Stimulated activated CD4-positive, alpha-beta T cell treated with anti-CD3 and anti-CD28 coated beads, Interleukin-15, amount 100 ng/mL, for 1 hour (primary cell): ENCODE measurements at places on chromosomes 2 and 18.

DNA sequence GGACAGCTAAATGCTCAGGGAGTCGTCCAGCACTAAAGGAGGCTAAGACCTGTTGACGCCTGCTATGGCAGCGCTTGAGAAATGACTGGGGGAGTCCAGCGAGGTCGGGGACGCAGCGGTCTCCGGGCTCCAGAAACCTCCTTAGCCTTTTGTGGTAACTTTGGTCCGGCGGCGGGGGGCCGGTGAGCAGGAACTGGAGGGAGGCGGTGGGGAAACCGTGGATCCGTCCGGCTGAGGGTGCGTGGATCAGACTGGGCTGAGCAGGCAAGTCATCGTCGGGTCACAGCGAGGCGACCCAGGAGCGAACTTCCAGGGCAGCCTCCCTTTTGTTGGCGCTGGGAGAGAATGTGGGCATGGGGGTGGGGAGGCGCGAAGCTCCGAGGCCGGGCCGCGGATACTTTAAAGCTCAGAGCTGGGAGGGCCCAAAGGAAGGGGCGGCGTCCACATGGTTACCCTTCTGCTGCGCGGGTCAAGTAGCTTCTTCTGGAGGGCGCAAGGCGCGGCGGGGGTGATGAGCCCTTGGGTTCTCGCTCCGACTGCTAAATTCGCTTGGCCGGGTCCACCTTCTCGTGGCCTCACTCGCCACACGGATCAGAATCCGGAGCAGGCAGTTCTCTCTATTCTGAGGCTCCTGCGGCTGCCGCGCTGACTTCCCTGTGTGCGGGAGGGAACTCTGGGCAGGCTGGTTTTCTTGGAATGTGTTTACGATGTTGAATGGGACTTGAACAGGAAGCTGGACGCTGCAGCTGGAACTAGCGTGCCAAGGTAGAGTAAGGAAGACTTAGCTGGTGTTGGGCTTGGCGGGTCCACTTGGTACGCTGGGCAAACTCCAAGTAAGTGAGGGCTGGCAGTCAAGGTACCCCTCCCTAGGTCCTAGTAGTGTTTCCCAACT is 920 bp downstream of the GULP1 start:
- DNase-seq, result no peak

DNA sequence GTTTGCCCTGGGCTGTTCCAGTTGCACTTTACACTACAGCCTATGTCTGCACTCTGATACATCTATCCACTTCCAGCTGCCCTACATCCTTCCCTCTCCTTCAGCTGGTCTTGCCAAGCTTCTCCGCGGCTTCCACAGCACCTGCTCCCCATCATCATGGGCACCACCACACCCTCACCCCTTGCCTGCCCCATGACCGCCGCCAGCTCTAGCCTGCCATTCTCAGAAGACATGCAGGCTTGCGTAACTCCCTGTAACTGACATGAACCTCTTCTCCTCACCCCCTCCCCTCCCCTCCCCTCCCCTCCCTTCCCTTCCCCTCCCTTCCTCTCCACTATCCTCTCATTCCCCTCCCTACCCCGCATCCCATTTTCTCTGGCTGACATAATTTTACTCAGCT is 46.0 kb downstream of the PAX8 start:
- no peak for DNase-seq

- no peak for DNase-seq
Measured at GRCh38 chr2:70627211-70627898, 73.7 kb upstream of the TGFA start.

GRCh38 chr2:117700471-117700870 is 114.0 kb upstream of the DDX18 start:
- DNase-seq, result no peak

GRCh38 chr2:177574356-177574755 is 181.8 kb downstream of the AGPS start:
- no peak for DNase-seq

- DNase-seq, result no peak
Measured at GRCh38 chr18:59432803-59433597, 73.9 kb upstream of the LMAN1 start.

- DNase-seq, result no peak
Measured at GRCh38 chr2:12267042-12267441, 449.7 kb upstream of the TRIB2 start.

DNA sequence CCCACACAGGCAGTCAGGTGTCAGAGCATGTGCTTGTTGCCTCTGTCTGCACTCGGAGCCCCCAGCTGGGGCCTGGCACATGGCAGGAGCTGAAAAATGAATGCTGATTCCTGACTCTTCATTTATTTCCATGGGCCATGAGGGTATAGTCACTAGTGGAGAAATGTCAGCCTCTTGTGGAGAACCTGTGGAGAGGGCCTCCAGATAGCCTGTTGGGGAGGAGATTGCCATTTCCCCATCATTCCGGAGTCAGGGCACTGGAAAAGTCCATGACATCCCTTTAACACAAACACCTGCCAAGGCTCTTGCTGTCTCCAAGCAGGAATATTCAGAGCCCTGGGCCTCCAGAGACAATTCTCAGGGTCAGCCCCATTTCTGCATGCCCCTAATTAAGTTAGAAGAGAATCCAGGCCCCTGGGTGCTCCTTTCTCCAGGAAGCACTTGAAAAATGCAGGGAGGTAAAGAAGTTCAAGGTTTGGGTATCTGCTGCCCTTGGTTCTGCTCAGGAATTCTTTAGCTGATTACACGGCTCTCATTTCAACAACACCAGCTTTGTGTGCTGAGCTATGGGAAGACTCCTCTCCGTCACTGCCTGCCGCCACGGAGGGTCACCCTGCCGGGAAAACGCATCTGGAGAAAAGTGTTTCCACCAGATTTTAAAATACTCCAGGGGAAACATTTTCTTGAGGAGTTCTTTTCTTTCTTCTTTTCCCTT is 311.3 kb downstream of the MYCN start:
- DNase-seq, result no peak

GRCh38 chr2:2729246-2729645 is 398.2 kb upstream of the MYT1L start:
- DNase-seq, result no peak

GRCh38 chr2:157839162-157839801 is 36.8 kb downstream of the ACVR1 start:
- DNase-seq, result no peak

- no peak for DNase-seq
Measured at GRCh38 chr2:216426938-216427337, 14.7 kb downstream of the SMARCAL1 start.

DNA sequence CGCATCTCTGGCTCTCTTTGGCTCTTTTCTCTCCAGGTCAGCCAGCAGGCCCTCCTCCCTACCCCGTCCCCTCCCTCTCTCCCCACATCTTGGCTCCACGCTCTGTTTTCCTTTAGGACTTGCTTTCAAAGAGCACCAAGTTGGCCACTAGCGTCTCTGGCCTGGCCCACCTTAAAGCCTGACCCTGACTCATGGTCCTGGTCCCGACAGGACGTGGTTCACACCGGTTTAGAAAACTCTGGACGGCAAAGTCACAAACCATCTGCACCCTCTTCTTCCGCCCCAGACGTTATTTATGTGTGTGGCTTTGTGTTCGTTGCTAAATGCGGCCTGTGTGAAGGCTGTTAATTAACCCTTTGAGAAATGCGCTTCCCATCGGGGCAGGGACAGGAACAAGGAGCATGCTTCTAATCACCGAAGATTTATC is 169.0 kb upstream of the HAAO start:
- DNase-seq, result no peak

- DNase-seq, result no peak
Measured at GRCh38 chr2:3114406-3115185, 263.0 kb downstream of the EIPR1 start.

DNA sequence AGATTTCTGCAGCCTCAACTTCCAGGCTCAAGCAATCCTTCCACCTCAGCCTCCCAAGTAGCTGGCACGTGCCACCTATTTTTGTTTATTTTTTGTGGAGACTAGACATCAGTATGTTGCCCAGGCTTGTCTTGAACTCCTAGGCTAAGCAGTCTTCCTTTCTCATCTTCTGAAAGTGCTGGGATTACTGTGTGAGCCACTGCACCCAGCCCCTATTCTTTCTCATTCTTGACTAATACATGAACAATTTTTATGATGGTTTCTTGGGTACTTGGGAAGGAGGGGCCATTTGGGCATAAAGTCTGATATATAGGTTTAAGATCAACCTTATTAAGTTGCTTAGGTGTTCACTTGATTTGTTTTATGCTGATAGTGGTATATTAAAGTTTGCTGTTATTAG is 26.2 kb downstream of the EPC2 start:
- DNase-seq, result no peak

GRCh38 chr18:28455971-28456370 is 279.0 kb upstream of the CDH2 start:
- DNase-seq, result no peak

DNA sequence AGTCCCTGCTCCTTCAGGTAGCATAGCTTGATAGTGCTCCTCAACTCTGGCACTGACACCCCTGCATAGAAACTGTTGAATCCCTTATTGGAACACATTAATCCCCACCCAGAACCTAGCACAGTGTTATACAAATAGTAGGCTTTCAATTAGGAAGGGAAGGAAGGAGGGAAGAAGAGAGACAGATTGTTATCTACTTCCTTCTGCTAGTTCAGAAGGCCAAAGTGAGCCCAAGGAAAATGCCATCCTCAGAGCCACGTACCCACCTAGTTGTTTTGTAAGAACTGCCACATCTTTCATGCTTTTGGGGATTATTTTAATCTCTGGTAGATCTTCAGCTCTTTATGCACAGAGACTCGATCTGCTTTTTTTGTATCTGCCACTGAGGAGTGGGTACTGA is 75.1 kb downstream of the CLHC1 start:
- no peak for DNase-seq

DNA sequence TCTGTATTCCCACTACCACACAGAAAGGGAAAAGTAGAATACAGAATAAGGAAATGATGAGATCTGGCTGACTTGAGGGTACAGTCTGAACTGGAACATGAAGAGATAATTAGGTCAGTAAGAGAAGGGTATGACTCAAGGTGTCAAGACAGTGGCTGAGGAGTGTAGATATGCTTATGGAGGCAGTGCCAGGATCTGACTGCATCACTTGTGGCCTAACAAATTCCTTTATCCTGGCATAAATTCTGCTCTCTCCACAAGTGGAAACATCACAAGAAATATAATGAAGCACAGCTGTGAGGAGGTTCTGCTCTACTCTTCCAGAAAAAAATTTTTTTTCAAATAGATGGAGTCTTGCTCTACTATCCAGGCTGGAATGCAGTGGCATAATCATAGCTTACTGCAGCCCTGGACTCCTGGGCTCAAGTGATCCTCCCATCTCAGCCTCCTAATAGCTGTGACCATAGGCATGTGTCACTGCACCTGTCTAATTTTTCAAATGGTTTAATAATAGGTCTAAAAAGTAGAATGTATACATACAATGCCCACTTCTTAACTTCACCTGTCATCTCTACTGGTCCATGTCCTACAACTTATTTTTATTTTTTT is 85.3 kb downstream of the C2orf74 start:
- no peak for DNase-seq

- DNase-seq, result no peak
Measured at GRCh38 chr2:159497256-159497655, 119.1 kb downstream of the BAZ2B start.

GRCh38 chr18:27656167-27656778 is 471.2 kb upstream of the CHST9 start:
- no peak for DNase-seq

DNA sequence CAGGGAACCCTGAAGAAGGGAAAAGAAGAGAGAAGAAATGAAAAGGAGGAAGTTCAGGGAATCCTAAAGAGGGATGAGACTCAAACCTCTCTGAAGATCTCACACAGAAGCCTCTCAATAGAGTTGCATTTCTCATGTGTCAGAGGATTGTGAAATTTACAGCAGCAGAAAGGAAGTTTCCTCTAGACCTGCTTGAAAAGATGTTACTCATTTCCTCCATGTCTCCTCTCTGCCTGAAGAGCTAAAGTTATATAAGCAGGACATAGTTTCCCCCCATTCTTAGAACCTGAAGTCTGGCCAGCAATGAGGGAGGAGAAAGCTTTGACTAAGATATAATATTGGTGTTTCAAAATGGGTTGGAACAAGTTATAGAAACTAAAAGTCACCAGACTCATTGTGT is 1155.6 kb downstream of the LRP1B start:
- no peak for DNase-seq

DNA sequence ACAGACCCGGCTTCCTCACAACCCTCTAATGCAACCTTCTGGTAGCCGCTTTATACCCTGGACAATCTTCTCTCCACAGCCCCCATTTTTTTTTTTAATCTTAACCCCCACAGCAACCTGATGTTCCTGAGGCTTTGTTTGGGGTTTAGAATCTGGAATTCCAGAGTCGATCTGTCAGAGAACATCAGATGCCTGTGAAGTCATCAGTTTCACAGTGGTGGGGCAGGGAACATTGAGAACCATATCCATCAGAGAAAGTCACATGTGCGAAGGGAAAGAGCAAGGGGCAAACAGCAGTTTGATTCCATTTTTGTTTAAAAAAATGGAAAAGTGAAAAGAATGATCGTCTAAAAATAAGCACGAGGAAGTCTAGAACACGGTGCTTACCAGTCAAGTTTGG is 20.6 kb downstream of the NPAS2 start:
- no peak for DNase-seq

- DNase-seq, result no peak
Measured at GRCh38 chr2:238513346-238513745, 86.6 kb downstream of the ASB1 start.

GRCh38 chr2:132593171-132593570 is 76.8 kb downstream of the LYPD1 start:
- DNase-seq, result no peak

DNA sequence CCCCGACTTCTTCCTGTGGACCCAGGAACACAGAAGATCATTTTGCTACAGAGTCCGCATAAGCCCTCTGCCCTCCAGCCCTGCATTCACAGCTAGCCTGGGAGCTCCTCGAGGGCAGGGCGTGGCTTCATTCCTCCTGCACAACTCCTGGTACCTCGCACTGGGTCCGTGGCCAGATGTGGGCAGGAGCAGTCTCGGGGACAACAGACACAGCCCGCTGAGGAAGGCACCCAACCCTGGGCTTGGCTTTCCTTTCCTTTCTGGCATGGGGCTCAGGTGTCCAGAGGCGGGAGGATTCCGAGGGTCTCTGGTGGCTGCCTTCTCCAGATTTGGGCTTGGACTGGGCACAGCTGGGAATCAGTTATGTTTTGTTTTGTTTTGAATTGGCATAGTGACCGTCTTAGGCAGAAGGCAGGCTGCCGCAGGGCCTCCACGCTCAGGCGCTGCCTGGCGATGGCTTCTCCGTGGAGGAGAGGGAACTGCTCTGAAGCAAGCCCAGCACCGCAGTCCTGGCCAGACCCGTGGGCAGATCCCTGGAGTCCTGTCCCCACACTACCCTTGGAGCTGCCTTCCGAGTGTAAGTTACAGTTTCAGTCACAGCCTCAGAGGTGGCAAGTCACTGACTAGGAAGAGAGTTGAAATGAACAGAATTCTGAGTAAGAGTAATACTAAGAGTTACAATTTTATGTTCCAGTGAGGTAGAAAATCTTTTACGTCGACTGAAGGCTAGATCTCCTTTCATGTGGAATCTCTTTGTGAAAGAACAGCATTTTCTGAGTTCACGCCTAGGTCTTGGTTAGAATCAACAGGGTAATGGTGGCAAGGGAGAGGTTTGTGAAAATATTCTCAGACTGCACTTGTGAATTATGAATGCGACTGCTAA is 47.9 kb downstream of the LDLRAD4 start:
- DNase-seq, result no peak

- DNase-seq, result no peak
Measured at GRCh38 chr2:165122521-165122920, 81.3 kb downstream of the SCN3A start.
